Brain microvascular endothelial cell (primary cell): ENCODE measurements at places on chromosomes 1 and 21.

GRCh38 chr21:28865488-28866186 lies 127.0 kb downstream of the LTN1 start:
- DNase-seq, result no peak

DNA sequence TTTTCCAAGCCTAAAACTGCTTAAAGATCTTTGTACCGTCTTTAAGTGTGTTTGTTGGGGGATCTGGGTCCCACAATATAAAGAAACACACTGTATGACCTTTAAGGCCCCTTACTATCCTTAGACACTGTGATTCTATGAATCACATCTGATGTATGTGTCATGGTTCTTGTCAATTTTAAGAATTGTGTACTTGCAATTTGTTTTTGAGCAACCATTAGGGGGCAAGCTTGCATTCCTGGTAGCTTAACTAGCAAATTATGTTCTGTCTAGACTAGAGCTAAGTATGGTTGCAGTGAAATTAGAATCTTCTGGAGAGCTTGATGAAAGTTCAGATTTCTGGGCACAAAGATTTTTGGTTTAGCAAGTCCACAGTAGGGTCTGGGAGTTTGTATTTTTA lies 219.5 kb downstream of the TPR start:
- DNase-seq, result peak; percentile 77

DNA sequence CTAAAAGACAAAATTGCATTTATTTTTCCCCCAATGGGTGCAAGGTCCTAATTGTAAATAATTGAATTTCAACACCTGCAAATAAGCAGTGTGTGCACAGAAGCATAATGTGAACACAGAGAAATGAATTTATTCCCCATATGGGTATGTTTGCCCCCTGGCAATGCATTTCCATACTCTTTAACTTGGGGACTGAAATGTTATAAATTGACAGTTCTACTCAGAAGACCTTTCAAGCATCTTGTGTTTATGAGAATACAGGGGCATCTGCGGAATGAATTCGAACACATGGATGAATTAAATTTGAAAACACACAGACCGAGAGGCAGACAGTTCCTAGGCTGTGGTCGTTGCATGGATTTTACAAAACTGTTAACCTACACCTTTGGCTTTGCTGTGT lies 3.5 kb downstream of the PBX1 start:
- DNase-seq, result no peak

- DNase-seq, result no peak
Measured at GRCh38 chr1:239455743-239456142, 69.4 kb downstream of the CHRM3 start.

DNA sequence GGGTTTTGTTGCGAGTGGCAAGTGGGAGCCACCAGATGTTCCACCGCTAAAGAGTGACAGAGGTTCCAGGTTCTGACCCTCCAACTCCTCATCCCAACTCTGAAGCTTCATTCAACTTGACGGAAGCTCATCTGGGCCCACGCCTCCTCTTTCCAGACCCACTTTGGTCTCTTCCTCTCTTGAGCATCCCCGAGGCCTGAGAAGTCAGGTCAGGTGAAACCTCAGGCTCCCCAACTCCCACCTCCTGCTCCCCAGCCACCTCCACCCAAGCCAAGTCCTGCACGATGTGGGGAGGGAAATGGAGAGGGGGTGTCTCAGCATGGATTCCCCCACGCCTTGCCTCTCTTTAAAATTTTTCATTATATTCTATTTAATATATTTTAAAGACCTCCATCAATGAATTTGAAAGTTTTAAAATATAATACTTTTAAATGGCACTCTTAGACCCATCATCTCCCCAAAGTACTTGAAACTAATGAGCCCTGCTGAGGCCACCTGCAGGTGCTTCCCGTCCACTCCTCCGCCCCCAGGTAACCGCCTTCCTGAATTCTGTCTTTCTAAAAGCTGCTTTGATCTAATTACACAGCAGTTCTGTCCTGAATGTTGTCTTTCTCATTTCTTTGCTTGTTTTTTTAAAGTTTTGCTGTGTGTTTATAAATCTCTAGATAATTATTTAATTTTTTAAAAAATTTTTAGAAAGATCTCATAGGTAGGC lies 238.1 kb downstream of the KAZN start:
- DNase-seq, result no peak

DNA sequence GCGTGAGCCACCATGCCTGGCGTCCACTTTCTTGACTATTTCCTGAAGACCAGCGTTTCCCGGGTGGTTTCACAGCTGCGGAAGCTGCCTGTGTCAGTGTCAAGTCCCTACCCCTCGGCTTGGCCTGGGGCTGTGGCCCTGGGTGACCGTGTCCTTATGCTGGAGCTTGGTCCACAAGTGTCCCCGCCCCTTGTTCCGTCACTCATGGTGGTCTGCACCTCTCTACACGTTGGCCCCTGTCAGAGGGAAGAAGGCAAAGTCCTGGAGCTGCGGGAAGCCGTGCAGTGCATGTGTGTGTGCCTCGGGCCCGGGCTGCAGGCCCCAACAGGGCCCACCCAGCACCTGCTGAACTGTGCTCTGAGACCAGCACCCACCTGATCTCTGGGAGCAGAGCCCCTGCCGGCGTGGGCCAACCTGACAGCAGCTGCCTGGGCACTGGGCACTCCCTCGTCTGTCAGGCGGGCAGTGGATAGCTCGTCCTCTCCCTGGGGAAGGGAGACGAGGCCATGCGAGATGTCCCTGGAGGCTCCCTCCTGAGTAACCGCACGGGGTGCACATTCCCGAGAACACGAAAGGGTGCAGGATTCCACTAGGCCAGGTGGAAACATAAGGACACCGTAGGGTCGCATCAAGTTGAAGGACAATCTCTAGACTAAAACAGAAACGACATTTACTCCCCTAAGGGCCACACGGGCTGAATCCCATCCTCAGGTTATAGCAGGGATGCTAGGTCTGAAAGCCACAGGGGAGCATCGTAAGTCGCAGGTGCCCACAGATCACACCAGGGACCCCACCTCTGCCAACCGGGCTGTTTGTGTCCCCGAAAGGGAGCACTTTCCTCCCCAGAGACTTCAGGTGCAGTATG lies 2.4 kb upstream of the C1orf159 start:
- no peak for DNase-seq

- no peak for DNase-seq
Measured at GRCh38 chr1:172697534-172698002, 38.7 kb downstream of the FASLG start.

DNA sequence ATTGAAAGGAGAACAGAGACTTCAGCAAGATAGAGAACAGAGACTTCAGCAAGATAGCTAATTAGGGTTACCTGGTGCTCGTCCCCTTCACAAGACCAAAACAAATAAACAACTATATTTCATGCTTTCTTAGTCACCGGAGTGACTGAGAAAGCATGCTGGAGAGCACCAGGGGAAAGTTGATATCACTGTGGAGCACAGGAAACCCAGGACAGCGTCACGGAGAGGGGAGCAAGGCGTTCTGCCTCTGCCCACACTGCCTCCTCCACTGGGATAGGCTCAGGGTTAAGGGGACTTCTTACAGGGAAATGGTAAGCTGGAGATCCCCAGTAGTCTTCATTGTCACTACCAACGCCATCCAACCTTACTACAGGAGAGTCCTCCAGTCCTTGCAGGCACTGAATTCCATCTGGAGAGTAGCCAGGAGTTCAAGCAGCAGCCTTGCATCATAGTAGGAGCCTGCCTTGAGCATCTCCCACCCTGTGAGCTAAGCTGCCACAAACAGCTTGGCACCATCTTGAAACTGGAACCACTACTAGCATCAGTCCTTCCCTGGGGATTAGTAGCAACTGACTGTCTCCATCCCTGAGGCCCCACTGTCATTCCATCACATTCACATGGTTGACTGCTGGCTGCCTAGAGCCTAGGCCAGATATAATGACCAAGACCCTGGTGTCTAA lies 239.4 kb downstream of the PLPP3 start:
- no peak for DNase-seq

DNA sequence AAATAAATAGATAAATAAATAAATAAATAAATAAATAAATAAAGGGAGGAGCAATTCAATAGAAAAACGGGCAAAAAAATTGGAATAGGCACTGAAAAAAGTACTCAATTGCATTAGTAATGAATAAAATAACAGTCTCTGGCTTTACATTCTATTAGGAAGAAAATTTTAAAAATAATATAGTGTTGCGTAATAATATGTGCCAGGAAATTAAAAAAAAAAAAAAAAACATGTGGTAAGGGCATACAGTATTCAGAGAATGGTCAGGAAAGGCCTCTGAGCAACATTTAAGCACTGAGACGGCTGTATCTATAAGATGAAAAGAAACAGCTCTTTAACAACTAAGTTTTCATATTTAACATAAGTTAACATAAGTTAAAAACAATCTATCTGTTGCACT lies 48.7 kb upstream of the GLIS1 start:
- DNase-seq, result no peak

DNA sequence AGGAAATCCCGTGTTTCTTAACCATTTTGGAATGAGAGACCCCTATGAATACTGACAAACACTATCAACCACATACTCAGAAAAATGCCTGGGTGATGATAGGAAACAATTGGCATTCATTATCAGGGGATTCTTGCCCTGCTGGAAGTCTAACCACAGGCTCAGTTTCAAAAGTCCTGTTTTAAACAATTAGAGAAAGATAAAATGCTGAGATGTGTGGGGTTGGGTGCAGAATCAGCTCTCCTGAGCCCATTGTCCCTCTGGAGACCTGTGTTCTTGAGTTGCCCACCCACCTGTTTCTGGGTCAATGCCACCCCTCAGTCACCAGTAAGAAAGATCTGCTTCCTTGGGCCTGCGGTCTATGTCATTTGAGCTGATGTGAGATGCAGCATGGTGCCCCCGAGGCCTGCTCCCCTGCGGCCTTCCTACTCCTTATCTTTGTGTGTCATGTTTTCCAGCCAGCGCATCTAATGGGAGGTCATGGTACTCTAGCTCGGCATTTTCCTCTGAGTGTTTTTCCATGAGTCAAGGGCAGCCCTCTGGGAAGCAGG lies 130.3 kb upstream of the PLXNA2 start:
- DNase-seq, result peak; percentile 61

GRCh38 chr1:17188889-17189631 lies 15.9 kb upstream of the PADI1 start:
- no peak for DNase-seq

DNA sequence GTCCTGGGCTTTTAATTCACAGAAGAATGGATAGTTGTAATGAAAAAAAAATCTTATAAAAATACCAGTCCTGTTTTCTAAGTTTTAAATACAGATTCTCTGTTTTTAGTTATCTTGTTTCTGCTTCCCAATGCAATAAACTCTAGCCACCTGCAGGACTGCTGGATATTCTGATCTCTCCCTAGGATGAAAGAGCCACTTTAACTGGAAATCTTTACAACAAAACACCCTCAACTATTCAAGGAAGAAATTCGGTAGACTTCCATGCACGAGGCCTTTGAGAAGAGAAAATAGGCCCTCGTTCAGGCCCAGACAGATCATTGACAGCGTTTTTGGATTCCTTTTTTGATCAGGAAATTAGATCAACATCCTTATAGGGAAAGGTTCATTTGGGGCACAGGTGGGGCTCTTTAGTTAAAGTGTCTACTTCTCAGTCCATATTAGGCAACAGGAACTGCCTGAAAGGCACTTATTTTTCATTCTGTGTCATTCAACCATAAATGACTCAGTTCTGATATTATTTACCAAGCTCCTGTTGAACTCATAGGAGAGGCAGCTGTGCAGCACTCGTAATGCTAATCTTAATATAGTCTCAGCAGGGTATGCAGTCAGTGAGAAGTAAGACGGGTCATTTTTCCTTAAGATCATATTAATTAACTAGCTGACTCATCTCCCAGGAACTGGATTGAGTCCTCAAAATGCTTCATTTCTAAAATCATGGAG lies 71.1 kb upstream of the ERRFI1 start:
- DNase-seq, result peak; percentile 91

DNA sequence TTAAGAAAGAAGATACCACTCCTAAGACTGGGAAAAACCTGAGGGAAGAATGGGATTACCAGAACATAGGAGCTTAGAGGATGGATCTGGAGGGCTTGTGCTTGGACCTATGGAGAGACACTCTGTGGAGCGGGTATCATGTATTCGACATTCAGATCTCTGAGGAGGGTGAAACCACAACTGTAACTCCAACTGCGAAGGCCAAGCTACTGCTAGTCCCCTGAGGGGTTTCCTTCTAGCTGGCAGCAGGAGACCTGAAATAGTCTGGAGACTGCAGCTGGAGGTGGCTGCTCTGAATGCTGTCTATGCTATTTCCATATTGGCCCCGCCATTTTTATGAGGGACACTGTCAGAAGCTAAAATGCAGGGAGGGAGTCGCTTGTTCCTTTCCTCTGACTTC lies 462.3 kb downstream of the PTPRC start:
- DNase-seq, result no peak

DNA sequence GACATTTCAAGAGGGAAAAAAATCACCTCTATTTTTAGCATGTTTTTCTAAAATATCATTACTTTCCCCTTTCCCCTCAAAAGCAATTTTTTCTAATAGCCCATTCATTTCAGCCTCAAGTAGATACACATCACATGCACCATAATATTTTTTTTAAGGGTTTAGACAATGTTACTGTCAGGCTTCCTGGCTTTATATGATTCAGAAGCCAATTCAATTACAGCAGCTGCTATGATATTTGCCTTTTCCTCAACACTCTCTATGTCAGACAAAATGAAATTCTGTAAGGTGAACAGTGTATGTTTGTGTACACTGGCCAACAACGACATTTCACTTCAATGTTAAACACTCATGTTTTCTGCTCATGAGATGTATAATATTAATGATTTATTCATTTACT lies 46.5 kb downstream of the OMA1 start:
- DNase-seq, result no peak

DNA sequence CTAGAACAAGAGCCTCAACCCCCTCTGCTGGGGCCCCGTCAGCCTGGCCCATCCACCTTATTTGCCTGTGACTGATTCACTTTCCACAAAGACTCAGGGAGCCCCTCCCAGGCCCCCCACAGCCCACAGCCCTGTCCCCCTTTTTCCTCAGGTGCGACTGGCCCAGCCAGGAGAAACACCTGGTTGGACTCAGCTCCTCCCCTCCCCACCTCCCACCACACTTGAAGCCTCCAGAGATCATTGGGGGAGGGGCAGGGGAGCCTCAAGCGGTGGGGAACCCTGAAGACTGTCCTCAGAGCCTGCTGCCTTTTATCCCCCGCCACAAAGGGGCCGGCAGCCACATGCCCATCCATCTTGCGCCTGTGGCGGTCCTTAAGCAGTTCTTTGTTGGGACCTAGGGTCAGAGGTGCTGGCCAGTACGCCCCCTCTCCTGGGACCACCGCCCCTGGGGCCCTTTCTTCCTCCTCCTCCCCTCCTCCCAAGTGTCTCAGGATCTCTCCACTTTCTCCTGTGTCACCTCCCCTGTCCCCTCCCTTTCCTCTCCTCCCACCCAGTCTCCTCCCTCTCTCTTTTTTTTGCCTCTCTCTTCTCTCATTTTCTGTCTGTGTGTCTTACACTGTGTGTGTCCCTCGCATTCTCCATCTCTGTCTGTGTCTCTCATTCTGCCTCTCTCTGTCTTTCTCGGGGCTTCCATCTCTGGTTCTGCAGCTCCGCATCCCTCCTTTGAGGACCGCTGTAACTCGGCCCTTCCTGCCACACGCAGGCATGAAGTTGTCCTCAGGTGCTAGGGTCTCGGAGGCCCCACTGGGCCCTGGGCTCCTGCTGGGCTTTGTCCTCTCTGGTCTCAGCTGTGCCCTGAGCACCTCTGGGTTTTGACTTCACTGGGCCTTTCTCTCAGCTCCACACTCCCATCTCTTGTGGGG lies 12.2 kb downstream of the CRABP2 start:
- no peak for DNase-seq

- no peak for DNase-seq
Measured at GRCh38 chr1:3767328-3767925, 5.1 kb upstream of the SMIM1 start.

- DNase-seq, result no peak
Measured at GRCh38 chr1:24873148-24873547, 56.9 kb downstream of the RUNX3 start.

- DNase-seq, result peak; percentile 77
Measured at GRCh38 chr21:16587141-16587581, 857.4 kb downstream of the USP25 start.
